Stimulated activated CD4-positive, alpha-beta T cell treated with anti-CD3 and anti-CD28 coated beads, TNF-alpha, amount 100 ng/mL, for 1 hour (primary cell): ENCODE measurements at places on chromosomes 5 and 9.

GRCh38 chr5:13244151-13244550 is 700.3 kb downstream of the DNAH5 start:
- no peak for DNase-seq

- no peak for DNase-seq
Observed at GRCh38 chr5:93417490-93417889, 163.5 kb downstream of the NR2F1-AS1 start.

GRCh38 chr5:5293029-5293428 is 129.4 kb upstream of the ICE1 start:
- no peak for DNase-seq

DNA sequence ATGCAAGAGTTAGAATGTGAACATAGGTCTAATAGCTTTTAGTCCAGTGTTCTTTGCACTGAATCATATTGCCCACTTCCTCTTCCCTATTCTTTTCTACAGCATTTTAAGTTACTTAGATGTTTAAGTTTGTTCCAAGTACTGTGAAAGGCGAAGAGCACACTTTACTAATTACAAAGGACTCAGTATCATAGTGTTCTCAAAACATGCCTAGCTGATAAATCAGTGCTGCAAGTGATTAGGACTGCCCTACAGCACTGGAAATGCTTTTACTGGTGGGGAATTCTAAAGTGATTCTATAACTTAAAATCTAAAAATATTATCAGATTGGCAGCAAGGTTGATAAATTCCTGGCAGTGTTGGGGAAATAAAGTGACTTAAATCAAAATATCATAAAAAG is 177.9 kb upstream of the KCNN2 start:
- no peak for DNase-seq

DNA sequence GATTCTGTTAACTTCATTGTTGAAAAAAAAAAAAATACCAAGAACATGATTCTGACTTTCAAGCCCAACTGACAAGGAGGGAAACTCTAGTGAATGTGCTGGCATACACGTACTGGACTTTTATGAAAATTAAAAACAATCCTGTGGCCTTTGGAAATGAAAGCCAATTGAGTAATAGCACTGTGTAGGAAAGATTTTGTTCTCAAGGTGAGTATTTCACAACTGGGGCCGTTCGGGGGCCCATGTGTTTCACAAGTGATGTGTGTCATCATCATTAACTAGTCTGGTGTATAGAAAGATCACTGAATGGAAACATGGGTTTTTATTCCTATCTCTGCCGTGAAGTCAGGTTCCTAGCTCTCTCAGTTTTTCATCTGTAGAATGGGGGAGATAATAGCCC is 605.0 kb upstream of the CLINT1 start:
- no peak for DNase-seq

- no peak for DNase-seq
Observed at GRCh38 chr9:121962421-121962820, 130.7 kb downstream of the TTLL11 start.

DNA sequence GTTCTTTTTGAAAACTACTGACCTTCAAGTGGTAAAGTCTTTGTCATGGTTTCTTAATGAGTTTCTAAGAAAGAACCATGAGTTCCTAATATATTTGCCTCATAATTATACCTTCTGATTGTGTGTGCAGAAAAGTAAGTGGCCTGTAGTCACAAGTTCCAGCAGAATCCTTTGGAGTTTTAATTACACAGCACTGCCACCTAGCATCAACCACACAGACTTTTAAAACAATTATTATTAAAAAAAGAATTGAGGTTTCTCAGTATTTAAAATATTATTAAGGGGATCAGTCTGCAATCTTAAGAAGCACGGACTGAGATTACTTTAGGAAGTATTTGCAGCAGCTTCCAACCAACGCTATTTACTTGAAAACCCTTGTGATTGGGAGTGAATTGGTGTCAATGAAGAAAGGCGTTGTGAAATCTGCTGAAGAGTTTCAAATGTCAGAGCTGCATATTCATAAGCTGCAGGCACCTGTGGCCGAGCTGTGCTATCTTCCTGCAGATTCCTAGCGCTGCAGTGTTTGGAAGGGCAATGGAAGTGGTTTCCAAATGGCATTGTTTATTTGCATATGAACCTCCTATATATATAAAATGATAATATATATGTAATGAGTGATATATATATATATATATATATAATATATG is 1074.2 kb upstream of the WWC1 start:
- DNase-seq: no peak

GRCh38 chr9:133246562-133246961 is 28.4 kb downstream of the ABO start:
- no peak for DNase-seq

DNA sequence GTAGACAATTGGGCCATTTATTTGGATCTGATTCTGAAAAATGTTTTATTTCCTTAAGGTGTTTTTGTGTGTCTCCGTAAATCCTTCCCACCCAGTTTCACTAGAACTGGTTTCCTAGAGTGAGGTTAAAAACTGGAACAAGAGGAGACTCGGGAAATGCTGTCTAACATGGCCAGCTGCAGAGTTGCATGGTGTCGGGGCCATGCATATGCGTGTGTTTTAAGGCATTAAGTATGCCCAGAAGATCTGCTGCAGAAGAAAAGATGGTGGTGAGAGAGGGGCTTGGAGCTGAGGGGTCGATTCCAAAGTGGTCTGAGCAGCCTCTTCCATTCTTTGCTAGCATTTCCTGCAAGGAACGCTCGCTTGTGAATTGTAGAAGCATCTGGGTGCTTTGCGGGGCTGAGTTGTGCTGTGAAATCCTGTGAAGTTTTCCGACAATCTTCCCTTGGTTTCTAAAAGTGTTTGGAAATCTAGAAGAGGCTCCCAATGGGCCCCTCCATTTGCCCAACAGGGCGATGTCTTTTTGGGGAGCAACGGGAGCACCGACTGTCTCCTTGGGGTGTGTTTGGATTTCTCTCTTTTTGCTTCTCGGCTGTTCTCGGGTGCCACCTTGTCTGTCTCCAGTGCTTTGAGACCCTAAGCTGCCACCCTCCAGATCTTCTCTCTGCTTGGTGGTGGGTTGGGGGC is 113.8 kb downstream of the COL5A1 start:
- DNase-seq: no peak

DNA sequence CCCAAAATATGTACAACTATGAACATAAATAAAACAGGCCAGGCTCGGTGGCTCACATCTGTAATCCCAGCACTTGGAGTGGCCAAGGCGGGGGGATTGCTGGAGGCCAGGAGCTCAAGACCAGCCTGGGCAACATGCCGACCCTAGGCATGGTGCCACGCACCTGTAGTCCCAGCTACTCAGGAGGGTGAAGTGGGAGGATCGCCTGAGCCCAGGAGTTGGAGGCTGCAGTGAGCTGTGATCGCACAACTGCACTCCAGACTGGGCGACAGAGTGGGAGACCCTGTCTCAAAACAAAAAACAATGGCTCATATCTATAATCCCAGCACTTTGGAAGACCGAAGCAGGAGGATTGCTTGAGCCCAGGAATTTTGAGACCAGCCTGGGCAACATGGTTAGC is 1.5 kb downstream of the HAUS6 start:
- no peak for DNase-seq

GRCh38 chr9:73152953-73153352 is 1.3 kb downstream of the ANXA1 start:
- no peak for DNase-seq

DNA sequence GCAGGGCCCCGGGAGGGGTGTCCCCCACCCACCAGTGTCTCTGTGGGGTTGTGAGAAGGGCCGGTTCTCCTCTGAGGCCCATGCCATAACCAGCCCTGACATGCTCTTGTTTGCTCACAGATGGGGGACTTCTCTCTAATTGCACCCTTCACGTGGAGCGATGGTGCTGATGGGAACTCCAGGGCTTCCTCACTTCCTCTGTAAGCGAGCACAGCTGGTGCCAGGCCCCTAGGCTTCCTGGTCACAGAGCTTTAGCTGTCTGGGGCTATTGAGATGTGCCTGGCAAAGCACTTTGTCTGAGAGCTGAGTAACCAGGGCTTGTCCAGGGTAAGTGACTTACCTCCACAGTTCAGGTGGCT is 36.4 kb downstream of the PHF2 start:
- DNase-seq: no peak

- no peak for DNase-seq
Observed at GRCh38 chr9:98906273-98907040, 37.2 kb upstream of the COL15A1 start.

GRCh38 chr5:40841068-40841805 is at the start of gene CARD6:
Gene CARD6 (plus strand): TSS chr5:40841367. CDS start chr5:40841383, 16 bp downstream.
- no peak for DNase-seq

DNA sequence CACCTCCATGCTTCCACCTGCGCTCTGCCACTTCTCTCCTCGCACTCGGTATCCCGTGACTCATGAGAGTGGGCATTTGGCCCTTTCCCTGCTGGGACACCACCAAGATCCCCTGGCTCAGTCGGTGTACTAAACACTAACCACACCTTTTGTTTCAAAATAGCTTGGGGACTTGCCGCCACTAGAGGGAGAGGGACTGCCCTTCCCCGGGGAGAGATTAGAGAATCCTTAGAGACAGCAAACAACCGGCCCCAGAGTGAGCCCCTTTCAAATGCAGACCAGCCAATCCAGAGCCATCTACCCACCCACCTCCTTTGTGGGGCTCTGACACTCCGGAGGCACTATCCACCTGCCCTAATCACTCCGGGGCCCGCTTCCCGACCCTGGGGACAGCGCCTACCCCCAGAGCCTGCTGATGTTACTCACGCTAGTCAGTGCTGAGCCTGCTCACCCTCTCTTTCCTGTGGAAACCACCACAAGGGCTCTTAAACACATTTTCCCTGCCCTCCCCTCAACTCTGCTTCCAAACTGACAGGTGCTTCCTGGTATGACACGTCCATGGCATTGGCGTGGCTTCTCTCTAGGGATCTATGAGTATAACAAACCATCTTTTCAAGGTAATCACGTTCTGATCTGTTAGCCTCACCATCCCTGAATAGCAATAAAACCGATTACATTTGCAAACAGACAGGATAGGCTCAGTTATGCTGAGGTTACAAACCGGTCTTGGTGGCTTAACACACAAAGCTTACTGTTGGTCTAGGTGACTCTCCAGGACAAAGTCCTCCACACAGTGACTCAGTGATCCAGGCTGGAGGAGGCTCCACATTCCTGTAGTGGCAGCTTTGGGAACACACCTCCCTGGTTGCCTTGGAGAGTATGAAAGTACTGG is 180.1 kb upstream of the MVB12B start:
- DNase-seq: no peak

GRCh38 chr9:114467910-114468309 is 37.4 kb downstream of the WHRN start:
- DNase-seq: no peak

GRCh38 chr5:10474521-10475075 is 32.9 kb downstream of the ROPN1L start:
- no peak for DNase-seq

DNA sequence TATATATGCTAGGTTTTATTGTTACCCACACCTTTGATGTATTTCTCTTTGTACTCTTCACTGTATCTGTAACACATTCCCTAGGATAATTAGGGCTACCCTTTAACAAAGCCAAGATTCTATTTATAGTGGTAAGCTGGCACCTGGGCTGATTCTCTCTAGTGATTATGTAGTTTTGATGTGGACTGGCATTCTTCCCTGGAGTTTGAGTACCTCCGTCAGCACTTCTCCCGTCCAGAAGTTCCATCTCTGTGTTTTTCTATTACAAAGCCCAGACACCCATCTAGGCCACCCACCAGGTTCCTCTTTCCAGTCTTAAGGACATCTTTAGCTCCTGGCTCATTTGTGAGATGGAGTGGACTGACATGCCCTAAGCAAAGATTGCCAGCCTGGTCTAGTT is 55.9 kb upstream of the CDKN2B start:
- DNase-seq: no peak

DNA sequence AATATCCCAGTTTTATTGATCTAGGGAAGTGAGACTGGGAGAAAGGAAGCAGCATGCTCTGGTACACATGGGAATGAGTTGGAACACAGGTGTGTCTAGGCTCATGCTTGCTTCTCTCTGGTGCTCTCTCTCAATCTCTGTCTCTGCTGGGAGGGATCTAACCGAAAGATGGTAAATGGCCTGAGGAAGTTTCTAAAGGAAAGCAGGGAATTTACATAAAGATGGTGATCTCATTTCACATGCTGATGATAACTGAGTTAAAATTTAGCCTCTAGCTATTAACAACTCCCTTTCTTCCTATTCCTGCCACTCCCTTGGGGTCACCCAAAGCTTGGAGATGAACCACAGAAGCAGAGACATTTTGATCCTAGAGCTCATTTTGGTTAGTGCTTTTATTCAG is 436.2 kb downstream of the SH3GL2 start:
- DNase-seq: no peak

DNA sequence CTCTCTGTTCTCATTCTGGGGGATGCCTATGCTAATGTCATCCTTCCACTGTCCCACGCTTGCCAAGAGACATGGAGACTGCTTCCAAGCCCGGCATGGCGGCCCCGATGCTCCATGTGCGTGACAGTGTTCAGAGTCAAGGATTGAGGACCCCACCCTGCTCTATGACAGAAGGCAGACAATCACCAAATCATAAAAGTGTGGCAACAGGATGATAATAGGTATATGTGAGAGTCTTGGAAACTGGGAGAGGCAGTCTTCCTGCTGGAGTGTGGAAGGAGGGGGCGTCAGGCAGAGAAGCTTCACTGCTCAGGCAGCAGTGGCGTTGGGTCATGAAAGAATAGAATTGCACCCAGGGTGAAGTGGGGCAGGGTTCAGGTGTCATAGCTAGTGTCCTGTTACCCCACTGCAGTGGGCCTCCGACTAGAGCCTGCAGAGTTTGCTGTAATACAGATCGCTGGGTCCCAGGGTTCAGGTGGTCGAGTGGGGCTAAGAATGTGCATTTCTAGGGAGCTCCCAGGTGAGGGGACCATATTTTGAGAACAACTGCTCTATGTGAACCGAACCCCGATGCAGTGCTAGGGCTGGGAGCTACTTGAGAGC is 12.5 kb upstream of the GADD45G start:
- DNase-seq: no peak

- DNase-seq: no peak
Observed at GRCh38 chr5:153122403-153122802, 368.1 kb upstream of the GRIA1 start.

GRCh38 chr5:3609120-3609681 is 13.6 kb downstream of the IRX1 start:
- DNase-seq: no peak

GRCh38 chr5:92969191-92969780 is 611.7 kb downstream of the NR2F1-AS1 start:
- DNase-seq: no peak

- DNase-seq: no peak
Observed at GRCh38 chr9:88741335-88741734, 206.4 kb downstream of the NXNL2 start.

DNA sequence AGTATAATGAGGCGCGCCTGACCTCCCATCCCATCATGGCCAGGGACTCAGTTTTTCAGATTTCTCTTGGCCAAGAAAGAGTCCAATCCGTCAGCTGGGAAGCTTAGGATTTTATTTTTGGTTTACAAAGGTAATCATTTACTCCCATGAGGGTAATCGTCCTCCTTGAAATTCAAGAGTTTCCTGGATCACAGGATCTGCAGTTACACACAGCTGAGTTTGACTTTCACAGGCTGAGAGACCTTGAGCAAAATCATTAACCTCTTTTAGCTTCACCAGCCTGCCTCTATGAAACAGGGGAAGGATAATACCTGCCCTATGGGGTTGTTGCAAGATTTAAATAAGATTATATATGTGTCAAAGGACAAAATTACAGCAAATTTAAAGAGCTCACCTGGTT is 15.4 kb upstream of the AK3 start:
- DNase-seq: no peak

- DNase-seq: no peak
Observed at GRCh38 chr5:171706736-171707441, 78.7 kb upstream of the SMIM23 start.
